ENCODE measurements at places on chromosomes 2 and 18.

GRCh38 chr2:54635554-54636152 lies 87.8 kb upstream of the EML6 start:
- DNase-seq = no peak

- no peak for DNase-seq
Observed at GRCh38 chr18:24704946-24705630, 244.7 kb downstream of the HRH4 start.

GRCh38 chr2:29448096-29448688 lies 333.0 kb downstream of the CLIP4 start:
- no peak for DNase-seq

DNA sequence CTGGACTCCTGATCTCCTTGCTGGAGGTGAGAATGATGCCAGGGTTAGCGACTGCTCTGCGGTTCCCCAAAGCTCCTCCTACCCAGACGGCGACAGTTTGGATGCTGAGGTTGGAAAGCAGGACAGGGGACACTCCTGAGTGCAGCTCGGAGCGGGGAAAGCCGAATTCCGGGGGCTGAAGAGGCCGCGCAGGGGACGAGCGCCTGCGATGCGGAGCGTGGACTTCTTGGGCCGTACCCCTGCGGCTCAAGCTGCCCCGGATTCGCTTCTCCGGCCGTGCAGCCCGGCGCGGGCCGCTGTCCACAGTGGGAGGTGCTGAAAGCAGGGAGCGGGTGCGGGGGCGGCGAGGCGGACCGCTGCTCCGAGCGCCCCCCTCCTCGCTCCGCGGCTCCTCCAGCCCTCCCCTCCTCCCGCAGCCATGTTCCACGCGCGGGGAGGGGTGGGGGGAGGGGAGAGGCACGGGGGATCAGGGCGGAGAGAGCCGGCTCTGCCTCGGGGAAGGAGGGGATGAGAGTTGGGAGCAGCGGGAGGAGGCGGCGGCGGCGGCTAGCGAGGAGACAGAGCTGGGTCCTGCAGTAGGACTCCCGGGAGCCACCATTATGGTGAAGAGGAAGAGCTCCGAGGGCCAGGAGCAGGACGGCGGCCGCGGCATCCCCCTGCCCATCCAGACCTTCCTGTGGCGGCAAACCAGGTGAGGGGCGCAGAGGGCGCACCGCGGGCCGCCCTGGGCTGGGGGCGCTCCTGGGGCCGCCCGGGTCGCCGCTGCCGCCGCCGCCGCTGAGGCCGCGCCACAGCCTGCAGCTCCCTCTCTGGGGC lies at the start of gene UNC80:
Gene UNC80 (plus strand): TSS at position 359 of the 816 bp plus-strand sequence. CDS start 241 bp downstream, at position 600.
- peak; percentile 18 for DNase-seq

All from HAP-1 (cell line).